Psoas muscle (tissue), 8 donors: ENCODE measurements at places on chromosomes 16 and 17. TPM values are rescaled to one million over a fixed set of nuclear protein-coding genes. Genes with fewer than 3 reads are reported as not detected.

The UMOD gene
- total RNA-seq: not detected

DNA sequence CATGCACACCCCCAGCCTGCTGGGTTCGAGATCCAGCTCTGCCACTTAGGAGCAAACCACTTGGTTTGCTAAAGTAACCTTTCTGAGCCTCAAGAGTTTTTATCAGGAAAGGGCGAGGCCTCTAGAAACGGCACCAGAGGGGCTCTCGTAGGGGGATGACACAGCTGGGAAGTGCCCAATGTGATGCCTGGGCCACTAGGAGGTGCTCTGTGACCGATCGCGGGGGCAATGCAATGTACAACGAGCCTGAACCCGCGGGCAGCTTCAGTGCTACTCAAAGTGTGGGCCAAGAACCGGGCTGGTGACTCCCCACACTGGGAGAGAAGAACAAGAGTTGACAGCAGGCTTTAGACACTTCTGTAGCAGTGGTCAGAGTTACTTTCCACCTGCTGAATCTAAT, 9.4 kb downstream of the C16orf89 start:
- DNase-seq: no peak

DNA sequence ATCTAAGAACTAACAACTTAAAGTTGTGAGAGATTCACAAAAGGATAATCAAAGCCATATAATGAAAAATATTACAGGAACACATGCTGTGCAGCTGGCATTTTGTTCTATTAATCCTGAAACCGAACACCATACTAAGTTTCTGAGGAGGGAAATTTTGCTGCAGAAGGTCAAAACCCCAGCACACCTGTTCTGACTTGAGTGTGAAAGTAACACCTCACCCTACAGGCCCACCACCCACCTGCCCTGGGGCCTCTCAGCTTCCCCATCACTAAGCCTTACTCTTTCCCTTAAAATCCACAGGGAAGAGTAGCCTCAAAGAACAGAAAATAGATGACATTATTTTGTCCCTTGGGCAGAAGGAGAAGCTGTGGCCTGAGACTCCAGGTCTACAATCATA, 44.8 kb downstream of the STAT5A start:
- no peak for DNase-seq

DNA sequence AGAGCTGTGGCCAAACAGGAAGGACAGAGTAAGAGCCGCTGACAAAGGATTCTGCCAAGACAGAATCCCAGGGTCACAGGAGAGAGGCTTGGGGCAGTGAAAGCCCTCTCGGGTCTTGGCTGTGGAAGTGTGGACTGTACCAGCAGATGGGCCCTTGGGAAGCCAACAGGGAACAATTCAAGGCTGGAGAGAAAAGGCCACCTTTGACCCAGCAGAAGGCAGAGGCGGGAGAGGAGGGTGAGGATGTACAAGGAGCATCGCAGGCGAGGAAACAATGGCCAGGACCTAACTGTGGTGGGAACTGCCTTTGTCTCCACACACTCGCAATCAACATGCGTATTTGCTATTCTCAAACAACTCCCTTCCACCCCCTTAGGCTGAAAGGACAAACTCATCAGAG, 15.7 kb downstream of the CARHSP1 start:
- DNase-seq: no peak
